Erythroblast (primary cell): ENCODE measurements at places on chromosomes 2 and 18.

DNA sequence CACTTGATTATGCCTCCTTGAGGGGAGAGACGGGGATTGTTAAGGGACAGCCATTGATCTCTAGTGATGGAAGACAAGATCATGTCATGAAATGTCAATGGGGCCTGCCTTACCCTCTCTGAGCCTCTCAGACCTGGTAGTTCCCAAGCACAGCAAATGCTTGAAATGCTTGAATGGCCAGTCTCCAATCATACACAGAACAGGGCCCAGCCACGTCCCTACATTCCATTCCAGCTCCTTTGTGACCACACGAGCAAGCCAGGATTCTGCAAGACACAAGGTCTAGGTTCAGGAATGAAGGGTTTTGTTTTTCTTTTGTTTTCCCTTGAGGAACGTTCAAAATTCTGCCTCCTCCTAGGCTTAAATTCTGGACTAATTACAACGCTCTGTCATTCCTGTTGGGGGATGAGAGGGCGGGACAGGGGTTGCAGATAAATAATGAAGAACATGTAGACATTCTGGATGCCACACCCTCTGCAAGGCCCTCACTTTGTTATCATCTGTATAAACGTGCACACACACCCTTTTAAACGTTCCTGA is 98.1 kb upstream of the YPEL5 start:
- no peak for DNase-seq

GRCh38 chr2:219551441-219552381 is 7.9 kb downstream of the TMEM198 start:
- DNase-seq = peak; percentile 82

DNA sequence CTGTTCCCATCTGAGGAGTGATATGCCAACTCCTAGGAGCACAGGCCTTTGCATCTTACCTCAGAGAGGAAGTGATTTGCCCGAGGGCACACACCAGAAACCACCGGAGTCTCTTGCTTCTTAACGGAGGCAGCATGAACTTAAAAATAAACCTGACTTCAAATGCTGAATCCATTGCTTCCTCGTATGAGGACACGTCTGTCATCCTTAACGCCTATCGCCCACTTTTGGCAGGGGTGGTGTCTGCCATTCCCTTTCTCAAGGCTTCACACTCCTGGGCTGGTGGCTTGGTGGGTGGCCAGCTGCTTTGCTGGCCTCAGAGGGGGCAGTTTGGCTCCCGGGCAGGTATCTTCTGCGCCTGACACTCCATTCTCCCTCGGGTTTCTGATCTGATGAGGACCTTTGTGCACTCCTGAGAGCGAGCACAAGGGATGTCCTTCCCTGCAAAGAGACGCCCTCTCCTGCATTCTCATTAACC is 1.1 kb upstream of the PREB start:
- no peak for DNase-seq

DNA sequence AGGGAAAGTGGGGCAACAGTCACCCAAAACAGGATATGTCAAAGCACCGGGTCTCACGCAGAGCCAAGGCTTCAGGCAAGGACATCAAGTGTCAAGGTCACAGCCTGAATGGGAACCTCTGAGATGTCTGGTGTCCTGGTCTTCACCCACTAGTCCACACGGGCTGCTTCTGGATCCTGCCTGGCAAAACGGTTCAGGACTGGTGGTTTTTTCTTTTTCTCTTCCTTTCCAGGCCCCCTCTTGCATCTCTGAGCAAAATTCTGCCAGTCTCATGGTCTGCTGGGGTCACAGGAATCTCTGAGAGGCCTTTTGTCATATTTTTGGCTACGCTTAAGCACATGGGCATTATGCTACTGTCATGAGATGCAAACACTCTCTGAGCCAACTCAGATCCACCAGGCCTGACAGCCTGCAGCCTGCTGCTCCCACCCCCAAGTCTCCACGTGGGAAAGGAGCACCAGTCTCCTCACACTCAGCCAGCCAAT is 518.2 kb upstream of the ZEB2 start:
- DNase-seq = no peak

DNA sequence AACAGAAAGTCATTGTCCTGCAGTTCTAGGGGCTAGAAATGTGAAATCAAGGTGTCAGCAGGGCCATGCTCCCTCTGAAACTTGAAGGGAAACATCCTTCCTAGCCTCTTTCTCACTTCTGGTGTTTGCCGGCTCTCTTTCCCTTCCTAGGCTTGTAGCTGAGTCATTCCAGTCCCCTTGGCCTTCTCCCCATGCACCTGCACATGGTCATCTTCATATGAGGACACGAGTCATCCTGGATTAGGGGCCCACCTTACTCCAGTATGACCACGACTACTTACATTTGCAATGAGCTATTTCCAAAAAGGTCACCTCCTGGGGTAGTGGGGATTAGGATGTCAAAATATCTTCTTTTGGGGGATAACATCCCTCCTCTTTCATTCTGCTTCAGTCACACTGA is 168.5 kb upstream of the CXCR4 start:
- no peak for DNase-seq

DNA sequence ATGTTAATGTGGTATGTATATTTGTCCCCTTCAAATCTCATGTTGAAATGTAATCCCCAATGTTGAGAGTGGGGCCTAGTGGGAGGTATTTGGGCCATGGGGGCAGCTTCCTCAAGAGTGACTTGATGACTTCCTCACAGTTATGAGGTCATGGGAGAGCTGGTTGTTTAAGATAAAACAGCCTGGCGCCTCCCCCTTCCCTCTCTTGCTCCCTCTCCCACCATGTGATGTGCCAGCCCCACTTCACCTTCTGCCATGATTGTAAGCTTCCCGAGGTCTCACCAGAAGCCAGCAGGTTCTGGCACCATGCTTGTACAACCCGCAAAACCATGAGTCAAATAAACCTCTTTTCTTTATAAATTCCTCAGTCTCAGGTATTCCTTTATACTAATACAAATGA is 258.3 kb upstream of the POU3F3 start:
- DNase-seq = no peak

DNA sequence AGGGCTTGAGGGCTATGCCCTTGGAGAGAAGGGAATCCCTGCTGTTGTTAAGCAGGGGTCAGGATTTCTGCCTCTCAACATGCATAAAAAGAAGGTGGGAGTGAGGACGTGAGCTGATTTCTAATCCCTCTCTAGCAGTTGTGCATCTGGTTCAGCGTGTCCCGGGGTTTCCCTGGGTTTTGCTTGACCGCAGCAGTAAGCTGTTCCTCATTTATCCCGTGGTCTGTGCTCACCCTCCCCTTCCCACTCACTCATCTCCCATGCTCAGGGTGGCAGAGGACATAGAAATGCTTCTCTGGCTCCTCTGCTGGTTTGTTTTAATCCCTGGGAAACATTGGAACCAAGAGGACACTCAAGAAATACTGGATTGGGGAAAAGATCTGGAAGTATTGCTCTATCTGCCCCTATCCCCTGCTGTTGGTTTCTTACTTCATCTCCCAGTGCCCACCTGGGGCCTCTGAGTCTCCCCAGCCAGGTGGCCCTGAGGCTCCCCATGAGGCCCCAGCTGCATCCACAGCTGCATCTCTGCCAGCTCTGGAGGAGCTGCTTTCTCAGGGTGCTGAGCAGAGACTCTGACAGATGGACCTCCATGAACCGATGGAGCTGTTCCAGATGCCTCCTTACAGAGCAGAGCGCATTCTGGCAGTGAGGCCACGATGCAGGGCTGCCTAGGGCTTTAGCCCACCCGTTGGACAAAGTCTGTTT is 36.1 kb downstream of the TET3 start:
- no peak for DNase-seq

GRCh38 chr2:241014764-241015163 is 16.3 kb downstream of the SNED1 start:
- no peak for DNase-seq

DNA sequence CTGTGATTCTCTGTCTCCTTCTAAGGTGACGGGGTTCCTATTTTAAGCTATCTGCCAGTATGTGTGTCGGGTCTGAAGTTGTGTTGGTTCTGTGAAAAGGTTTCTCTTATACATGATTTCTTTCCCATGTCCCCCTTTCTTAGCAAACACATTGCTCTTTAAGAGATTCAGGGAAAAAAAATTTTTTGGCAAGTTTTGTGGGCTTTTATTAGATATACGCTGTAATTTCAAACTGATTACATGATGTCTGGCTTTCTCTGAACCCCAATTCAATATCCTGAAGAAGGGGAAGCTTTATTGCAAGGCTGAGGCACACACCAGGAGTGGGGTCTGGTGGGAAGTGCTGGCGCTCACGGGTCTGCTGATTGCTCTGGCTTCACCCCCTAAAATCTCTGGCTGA is 210.6 kb downstream of the AGPS start:
- no peak for DNase-seq

GRCh38 chr2:96546321-96546720 is 9.8 kb downstream of the ARID5A start:
- DNase-seq = no peak

DNA sequence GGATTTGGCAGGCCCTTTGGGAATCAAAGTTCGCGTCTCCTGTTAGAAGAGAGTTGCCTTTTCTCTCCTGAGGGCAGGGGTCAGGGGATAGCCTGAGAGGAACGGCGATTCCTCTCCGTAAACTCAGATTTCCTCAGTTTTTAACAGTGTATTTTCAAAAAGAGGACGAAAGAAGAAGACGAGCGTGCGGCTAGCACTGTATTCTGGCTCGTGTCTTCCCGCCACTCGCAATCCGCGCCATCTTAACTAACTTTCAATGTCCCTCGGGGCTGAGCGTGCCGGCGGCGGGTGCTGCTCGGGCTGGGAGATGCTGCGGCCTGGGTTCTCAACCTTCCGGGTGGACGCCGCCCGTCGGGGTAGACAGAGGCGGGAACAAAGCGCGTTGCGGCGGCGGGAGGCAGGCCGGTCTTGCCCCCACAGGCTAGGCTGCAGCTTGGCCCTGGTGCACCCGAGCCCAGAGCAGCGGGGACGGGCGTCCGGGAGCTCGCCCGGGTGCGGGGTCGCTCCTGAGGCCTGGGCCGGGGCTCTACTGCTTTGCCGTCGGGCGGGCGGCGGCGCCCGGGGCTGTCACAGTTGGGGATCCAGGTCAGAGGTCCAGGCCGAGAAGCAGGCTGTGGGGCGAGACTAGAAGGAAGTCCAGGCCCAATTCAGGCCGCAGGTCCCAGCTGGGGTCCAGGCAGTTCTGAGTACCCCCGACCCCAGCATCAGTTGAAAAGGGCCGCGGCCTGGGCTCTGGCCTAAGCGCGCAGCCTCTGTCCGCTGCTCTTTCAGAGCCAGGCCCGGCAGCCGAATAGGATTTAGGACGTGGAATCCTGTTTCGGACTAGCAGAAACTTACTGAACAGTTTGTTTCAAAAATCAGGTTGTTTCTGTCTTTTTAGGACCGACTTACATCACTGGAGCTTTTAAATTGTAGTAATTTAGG is 11.8 kb downstream of the TBR1 start:
- no peak for DNase-seq

DNA sequence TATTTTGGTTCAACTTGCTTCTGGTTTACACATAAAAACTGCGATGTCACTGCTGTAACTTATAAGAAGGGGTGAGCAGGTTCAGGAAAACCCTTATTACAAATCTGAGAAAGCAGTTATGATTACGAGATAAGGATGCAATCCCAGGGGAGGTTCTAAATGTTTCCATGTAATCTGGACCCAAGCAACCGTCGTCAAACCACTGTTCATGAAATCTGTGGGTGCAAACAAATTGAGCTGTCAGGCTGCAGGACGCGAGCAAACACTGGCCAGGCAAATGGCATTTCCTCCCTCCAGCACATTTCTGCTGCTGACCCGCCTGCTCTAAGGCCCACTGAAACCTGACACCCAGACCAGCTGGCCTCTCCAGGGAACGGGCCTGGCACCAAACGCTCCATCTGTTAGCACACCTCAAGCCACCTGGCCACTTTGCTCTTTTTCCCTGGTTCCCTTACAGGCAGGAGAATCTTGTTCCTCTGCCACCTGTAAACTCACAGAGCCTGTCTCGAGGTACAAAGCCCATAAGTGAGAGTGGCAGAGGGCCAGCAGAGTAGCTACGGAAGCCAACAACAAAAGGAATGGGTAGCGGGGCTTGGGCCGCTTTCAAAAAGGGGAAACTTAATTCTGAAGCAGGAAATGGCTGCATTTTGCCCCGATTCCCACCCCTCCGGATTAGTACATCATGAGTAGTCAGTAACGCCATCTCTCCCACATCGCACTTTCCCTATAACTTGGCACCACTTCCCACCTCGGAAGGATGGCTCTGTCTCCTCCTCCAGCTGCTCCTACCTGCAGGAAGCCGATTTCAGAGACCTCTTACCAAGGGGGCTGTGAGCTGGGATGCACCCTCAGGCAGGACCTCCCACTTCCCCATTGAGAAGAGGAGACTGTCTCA is 26.5 kb downstream of the CRACDL start:
- no peak for DNase-seq
